ENCODE measurements at places on chromosomes 1 and 21. TPM values are rescaled to one million over a fixed set of nuclear protein-coding genes. Genes with fewer than 3 reads are reported as not detected.

Gene PGBD5
- polyA plus RNA-seq, result 0.07 TPM

Gene COL8A2
- 6.8 TPM for polyA plus RNA-seq

Gene DYNLT5
- 0.52 TPM for polyA plus RNA-seq

Gene PROK1
- not detected for polyA plus RNA-seq

Gene ZNF648
- not detected for polyA plus RNA-seq

Gene KCNE1
- 0.31 TPM for polyA plus RNA-seq

Gene SFN
- not detected for polyA plus RNA-seq

Gene RNU1-4
- not detected for polyA plus RNA-seq

Gene MTFR1L
- polyA plus RNA-seq, result 93.7 TPM

Gene TRAF3IP3
- not detected for polyA plus RNA-seq

Gene OR2G3
- polyA plus RNA-seq, result not detected

Gene AGT
- 4.1 TPM for polyA plus RNA-seq

Gene OR2W3
- not detected for polyA plus RNA-seq

Gene PDPN
- polyA plus RNA-seq, result 0.18 TPM

Gene UTP25
- polyA plus RNA-seq, result 6.8 TPM

Gene SCYL3
- 9.3 TPM for polyA plus RNA-seq

Gene CYP4A11
- not detected for polyA plus RNA-seq

Gene SLAMF7
- not detected for polyA plus RNA-seq

Gene GPX7
- 44.5 TPM for polyA plus RNA-seq

Gene LDLRAD1
- not detected for polyA plus RNA-seq

Gene CAPN9
- not detected for polyA plus RNA-seq

Gene EVA1C
- polyA plus RNA-seq, result 12.2 TPM

Gene TNFRSF8
- not detected for polyA plus RNA-seq

Gene MYBPH
- not detected for polyA plus RNA-seq

Gene CRP
- not detected for polyA plus RNA-seq

Gene TPTE
- polyA plus RNA-seq, result not detected

Gene BLACAT1
- polyA plus RNA-seq, result 0.02 TPM

Gene ICOSLG
- 0.27 TPM for polyA plus RNA-seq

Gene SPATA46
- not detected for polyA plus RNA-seq

Gene KRTAP19-3
- not detected for polyA plus RNA-seq

Gene RXFP4
- not detected for polyA plus RNA-seq

Gene ASAP3
- polyA plus RNA-seq, result 22.6 TPM

Gene AMY1A
- polyA plus RNA-seq, result not detected

Gene MAP1LC3C
- polyA plus RNA-seq, result 0.23 TPM

Gene CELA2A
- not detected for polyA plus RNA-seq

Gene SLFNL1
- 0.10 TPM for polyA plus RNA-seq

Gene IRF6
- polyA plus RNA-seq, result 0.94 TPM

Gene LGALS8
- 50.6 TPM for polyA plus RNA-seq

Gene EVI5
- 8.6 TPM for polyA plus RNA-seq

Gene LRRN2
- polyA plus RNA-seq, result not detected

Gene ZSWIM5
- 0.07 TPM for polyA plus RNA-seq

Gene HSD11B1
- polyA plus RNA-seq, result 0.15 TPM

Gene VCAM1
- polyA plus RNA-seq, result 0.15 TPM

Gene INAVA
- polyA plus RNA-seq, result 0.01 TPM
